ENCODE measurements at places on chromosomes 7 and 10. TPM values are rescaled to one million over a fixed set of nuclear protein-coding genes. Genes with fewer than 3 reads are reported as not detected.

GRCh38 chr10:117005026-117005526 is at the start of gene SHTN1:
TSS of gene SHTN1 (minus strand) at chr10:117005187. CDS start at chr10:117005079, 108 bp downstream.
- DNase-seq, result peak; percentile 83

- DNase-seq, result no peak
Observed at GRCh38 chr10:103125323-103126267, 67.5 kb downstream of the NT5C2 start.

- DNase-seq, result no peak
Observed at GRCh38 chr7:83964318-83964717, 230.3 kb downstream of the SEMA3A start.

The ADAM8 gene
- total RNA-seq, result 7.1 TPM

The WDFY4 gene
- 0.05 TPM for total RNA-seq

DNA sequence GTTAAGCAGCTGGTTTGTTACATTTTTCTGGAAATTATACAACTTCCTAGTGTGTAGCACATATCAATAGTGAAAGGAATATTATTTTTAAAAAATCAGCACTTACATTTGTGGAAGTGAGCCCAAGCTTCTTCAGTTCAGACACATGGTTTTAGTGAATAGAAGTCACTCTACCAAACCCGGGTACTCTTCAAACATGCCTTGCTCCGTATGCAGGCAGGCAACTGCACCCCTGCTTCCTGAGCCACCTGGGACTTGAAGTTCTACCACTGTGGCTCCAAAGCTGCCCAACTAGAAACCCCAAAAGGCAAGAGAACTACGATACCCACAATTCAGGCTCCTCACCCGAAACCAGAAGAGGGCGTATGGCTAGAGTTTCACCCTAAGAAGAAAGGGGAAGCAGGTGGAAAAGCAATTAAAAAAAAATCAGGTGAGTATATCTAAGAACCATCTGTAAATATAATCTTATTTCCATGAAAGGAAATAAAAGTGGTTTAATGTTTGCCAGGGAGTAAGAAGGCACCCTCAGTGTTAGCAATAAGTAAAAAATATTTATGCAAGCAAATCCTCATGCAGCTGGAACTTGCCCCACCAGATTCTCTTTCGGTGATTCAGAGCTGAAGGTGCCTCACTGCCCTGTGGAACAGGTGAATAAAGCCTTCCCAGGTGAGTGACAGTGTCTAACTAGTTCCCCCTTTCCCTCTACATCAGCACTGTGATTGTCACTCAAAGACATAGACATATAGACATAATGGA is at the start of gene MACC1:
TSS of gene MACC1 (minus strand) at position 192 of the 756 bp plus-strand sequence. CDS start 55,522 bp downstream, outside the sequence.
- no peak for DNase-seq

The ABCC2 gene
- total RNA-seq, result 64.0 TPM

- no peak for DNase-seq
Observed at GRCh38 chr10:43360086-43360485, 11.3 kb upstream of the FXYD4 start.

GRCh38 chr7:6576024-6576866 is 1.0 kb upstream of the ZDHHC4 start:
- no peak for DNase-seq

The SEMA3D gene
- total RNA-seq, result 87.6 TPM

The SAMD8 gene
- 17.3 TPM for total RNA-seq

- no peak for DNase-seq
Observed at GRCh38 chr10:92829786-92830377, 18.4 kb upstream of the EXOC6 start.

The ZNF775 gene
- 12.3 TPM for total RNA-seq

DNA sequence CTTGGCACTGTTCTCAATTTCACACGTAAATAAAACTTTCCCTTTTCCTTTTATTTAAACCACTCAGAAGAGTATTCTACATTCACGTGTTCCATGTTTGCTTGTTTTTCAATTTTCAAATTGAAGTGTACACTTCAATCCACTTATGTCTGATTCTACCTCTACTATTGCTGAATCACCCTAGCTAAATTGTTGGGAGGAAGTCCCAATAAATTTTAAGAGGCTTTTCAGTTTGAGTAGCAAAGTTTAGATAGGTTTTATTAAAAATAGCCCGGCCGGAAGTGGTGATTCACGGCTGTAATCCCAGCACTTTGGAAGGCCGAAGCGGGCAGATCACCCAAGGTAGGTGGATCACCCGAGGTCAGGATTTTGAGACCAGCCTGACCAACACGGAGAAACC is 1414.7 kb upstream of the CELF2 start:
- no peak for DNase-seq

The DEPP1 gene
- 53.0 TPM for total RNA-seq

DNA sequence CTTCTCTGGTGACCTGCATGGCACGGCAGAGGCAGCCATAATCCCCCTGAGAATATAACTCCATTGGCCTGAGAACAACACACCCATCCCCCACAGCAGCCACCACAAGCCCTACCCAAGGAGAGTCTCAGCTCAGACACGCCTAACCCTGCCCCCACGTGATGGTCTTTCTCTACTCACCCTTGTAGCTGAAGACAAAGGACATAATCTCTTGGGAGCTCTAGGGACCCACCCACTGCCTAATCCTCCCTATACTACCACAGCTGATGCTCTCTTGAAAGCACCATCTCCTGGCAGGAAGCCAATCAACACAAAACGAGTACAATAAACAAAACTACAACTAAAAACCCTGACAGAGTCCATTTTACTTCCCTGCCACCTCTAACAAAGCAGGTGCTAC is 30.7 kb upstream of the HPSE2 start:
- no peak for DNase-seq

DNA sequence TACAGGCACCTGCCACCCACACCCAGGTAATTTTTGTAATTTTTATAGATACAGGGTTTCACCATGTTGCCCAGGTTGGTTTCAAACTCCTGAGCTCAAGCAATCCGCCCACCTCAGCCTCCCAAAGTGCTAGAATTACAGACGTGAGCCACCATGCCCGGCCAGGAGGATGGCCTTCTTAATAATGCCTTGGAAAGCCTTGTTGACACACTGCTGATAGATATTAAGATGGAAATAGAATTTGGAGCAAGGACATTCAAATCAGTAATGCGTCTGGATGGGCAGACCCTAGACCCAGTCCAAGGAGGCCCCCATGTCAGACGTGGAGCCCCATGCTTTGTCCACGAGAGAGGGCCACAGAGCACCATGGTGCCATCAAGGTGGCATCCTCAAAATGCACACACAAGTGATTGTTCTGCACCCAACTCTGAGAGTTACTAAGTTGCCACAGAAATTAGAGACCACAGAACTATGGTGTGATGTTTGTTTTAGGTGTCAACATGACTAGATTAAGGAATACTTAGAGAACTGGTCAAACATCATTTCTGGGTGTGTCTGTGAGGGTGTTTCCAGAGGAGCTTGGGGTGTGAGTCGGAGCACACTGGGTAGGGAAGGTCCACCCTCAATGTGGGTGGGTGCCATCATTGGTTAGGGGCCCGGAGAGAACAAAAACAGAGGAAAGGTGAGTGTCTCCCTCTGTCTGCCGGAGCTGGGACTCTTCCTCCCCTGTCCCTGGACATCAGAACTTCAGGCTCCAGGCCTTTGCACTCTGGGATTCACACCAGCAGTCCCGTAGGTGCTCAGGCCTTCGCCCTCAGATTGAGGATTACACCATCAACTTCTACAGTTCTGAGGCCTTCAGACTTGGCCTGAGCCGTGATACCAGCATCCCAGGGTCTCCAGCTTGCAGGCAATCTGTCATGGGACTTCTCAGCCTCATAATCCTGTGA is 34.5 kb downstream of the EBF3 start:
- DNase-seq, result no peak

DNA sequence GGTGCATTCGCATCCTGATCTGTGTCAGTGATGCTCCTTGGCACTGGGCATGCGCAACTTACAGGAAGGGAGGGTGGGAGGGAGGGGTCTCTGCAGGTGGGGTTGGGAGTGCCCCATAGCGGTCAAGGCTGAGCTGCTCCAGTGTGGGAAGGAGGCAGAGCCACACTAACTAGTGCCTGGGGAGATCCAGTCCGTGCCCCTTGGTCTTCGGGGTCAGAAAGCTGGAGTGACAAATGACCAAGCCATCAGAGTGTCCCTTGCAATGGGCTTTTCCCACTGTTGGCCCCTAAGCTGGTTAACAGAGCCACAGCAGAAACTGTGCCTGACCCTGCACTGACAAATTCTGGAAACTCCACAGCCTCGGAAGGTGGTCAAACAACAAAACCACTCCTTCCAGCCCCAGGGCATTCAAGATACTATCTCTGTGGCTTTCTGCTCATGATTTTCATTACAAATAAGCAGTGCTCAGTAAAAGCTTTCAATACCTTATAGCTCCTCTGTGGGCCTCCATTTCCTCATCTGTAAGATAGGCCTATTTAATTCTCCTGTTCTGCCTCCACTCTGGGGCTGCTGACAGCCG is 138.1 kb upstream of the UNC5B start:
- DNase-seq, result no peak

GRCh38 chr10:110717781-110718589 is 73.8 kb downstream of the RBM20 start:
- no peak for DNase-seq

GRCh38 chr7:140928491-140929309 is 4.0 kb upstream of the BRAF start:
- no peak for DNase-seq

The PKD2L1 gene
- 0.26 TPM for total RNA-seq

DNA sequence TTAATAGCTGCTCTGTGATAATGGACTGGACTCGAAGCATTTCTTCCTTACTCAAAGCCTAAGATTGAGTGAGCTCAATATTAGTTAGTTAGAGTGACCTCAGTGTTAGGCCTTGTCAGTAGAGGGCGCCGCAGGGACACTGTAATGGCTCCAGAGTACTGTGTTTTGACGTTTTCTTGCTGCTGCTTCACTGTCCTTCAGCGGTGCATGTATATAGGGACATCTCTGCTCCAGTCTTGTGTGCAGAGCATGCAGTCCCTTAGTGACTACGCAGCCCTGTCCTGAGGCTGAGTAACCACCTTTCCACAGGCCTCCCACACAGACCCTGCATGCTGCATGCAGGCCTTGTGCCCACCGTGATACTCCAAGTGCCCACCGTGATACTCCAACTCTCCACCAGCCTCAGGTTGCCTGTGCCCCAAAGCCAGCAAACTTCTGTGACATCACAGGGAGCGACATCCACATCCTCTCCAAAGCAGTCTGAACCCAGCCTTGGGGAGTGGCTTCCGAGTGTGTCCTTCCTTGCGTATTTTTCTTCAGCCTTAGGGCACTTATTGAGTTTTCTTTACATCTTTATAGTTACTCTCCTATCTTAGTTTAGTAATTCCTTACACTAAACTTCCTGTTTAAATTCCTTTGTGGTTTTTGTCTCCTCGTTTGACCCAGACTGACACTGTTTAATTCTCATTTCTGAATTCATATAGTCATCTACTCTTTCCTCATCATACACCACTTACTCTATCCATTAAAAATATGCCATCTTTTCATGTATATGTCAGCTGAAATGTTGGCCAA is 118.2 kb downstream of the JAZF1 start:
- no peak for DNase-seq

DNA sequence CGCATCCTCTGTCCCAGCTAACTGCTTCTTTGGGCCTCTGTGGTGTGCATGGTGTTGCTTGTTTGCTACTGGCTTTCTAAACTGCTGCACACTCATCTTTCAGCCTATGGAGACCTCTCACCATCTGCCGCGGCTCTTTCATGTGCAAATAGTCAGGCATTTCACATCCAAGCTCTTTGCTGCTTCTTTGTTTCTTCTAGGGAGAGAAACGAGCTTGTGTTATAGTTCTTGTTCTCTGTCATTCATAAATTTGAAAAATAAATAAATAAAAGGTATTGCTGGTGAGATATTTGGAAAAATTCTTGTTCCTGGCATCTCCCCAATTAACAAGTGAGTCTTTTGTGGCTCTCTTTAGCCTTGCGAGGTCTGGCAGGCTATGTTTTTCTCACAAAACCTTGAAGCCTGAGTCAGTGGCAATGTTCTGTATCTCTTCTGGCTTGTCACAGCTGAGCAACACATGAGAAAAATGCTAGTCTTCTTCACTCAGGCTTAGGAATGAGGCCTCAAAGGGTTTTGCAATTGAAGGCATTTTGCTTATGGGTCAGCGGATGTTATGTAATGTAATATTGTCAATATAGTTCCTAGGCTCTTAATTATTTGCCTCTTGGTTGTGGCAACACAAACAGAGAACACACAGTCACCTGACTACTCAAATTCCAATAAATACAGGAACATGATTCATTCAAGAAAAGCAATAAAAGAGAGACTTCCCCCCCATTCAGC is 274.0 kb downstream of the FRMD4A start:
- DNase-seq, result no peak

The LRRC17 gene
- 1.5 TPM for total RNA-seq

- DNase-seq, result no peak
Observed at GRCh38 chr7:28698840-28699239, 259.3 kb downstream of the TRIL start.

DNA sequence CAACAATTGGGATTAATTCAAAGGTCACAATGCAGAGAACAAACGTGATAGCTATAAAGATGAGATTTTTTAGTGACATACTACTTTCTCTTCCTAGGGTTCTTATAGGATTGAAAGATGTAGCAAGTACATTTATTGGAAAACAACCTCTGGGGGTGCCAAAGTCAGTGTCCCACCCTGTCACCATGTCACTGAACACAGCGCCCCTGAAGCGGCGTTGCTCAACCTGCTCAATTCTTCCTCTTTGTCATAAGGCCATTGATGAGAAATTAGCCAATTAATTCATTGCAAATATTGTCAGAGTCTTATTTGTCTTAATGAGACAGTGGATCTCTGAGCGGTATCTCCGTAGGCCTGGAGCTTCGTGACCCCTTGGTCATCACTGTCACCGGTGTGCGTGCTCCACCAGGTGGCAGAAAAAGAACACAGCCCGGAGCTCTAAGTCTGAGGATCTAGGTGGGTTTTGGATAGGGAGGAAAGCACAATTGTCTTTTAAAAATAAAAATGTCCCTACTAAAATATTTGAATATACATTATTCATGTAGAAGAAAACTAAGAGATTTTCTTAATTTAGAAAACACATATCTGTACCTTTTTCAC is 362.6 kb downstream of the PAXIP1 start:
- no peak for DNase-seq

DNA sequence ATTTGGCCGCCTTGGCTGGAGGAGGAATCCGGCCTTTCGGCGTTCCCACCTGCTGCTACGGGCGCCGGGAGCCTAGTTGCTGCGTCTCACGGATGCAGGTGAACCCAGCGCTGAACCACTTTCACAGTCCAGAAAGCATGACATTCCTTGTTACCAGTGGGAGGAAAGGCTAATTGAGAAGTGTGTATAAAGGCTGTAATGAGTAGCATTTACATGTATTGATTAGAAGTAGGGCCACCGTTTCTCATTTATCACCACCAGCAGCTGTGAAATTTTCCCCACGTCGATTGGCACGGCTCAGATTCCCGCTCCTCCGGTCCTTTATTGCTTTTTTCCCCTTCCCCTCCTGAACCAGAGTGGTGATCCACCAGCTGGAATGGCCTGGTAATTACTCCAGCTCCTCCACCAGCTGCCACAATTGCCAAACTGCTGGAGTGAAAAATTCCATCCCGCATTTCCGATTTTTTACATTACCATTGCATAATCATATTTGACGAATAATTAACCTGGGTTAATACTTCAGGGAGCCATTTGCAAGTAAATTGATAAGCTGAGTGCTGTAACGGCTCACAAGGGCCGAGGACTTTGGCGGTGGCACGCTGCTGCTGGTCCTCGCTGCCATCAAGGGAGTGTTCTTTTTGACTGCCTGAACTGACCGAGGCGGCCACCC is 153.3 kb downstream of the POU6F2 start:
- no peak for DNase-seq

The SPDYE2B gene
- total RNA-seq, result not detected

GRCh38 chr10:121078036-121078435 is 226.9 kb downstream of the WDR11 start:
- peak; percentile 45 for DNase-seq

The TRIM50 gene
- total RNA-seq, result 4.6 TPM

GRCh38 chr7:37191797-37192196 is 256.9 kb downstream of the ELMO1 start:
- DNase-seq, result no peak

The THSD7A gene
- 14.3 TPM for total RNA-seq

The DYDC2 gene
- 1.1 TPM for total RNA-seq

The CPA1 gene
- total RNA-seq, result not detected

Data from type B pancreatic cell (in vitro differentiated cells).